ENCODE measurements at places on chromosomes 16 and 17.

DNA sequence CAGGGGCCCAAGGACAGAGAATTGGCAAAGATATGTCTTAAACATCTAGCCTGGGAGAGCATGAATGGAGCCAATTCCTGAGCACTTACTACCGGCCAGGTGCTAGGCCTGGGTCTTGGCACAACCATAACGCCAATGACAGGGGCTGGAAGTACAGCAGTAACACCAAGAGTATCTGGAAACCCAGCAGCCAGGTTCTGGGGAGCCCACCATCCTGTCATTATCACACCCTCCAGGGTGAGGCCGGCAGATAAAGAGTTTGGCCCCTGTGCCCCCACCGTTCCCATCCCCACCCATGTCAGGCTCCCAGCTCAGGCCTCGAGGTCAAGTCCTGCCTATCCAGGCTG is 508 bp upstream of the TMC8 start:
- H3K27ac ChIP-seq: no peak overlapping the region
- no peaks in the 10 kb centered on the region for H3K36me3 ChIP-seq
- DNase-seq: no peak
- peaks cover 34% of the 10 kb centered on the region for H3K4me1 ChIP-seq
- H3K4me3 ChIP-seq: no peak overlapping the region

DNA sequence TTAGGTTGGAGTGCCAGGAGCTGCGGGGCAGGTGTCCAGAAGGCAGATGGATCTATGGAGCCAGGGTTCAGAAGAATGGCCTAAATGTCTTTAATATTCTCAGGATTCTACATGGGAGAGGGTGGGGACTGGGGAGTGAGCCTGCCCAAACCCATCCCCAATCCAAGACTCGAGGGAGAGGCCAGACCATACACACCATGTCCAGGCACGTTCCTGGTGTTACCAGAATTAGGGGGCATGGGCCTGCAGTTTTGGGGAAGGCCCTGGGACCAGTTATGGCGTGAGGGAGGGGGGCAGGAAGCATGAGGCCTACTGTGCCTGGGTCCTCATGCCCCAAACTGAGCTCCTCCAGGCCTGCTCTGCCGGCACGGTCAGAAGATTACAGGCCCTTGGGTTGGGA is 1.9 kb downstream of the TAX1BP3 start:
- peaks cover 18% of the 10 kb centered on the region for H3K36me3 ChIP-seq
- H3K4me3 ChIP-seq: peak overlapping the region; percentile 99
- DNase-seq: no peak
- no peaks in the 10 kb centered on the region for H3K27me3 ChIP-seq
- H3K27ac ChIP-seq: peak overlapping the region; percentile 69
- peaks cover 20% of the 10 kb centered on the region for H3K4me1 ChIP-seq

- no peak for DNase-seq
- no peaks in the 10 kb centered on the region for H3K4me1 ChIP-seq
- H3K36me3 ChIP-seq: peaks cover 40% of the 10 kb centered on the region
- H3K27ac ChIP-seq: no peak overlapping the region
Observed at GRCh38 chr17:27217631-27218030, 76.3 kb upstream of the WSB1 start.

- DNase-seq: no peak
- no peaks in the 10 kb centered on the region for H3K27me3 ChIP-seq
- peaks cover 64% of the 10 kb centered on the region for H3K4me1 ChIP-seq
- H3K4me3 ChIP-seq: no peak overlapping the region
- no peaks in the 10 kb centered on the region for H3K36me3 ChIP-seq
Observed at GRCh38 chr17:50918071-50918932, 52.1 kb upstream of the TOB1 start.
